ENCODE measurements at places on chromosomes 11 and 22.

GRCh38 chr22:40241200-40241763, 63.6 kb downstream of the TNRC6B start:
- no peak for DNase-seq

DNA sequence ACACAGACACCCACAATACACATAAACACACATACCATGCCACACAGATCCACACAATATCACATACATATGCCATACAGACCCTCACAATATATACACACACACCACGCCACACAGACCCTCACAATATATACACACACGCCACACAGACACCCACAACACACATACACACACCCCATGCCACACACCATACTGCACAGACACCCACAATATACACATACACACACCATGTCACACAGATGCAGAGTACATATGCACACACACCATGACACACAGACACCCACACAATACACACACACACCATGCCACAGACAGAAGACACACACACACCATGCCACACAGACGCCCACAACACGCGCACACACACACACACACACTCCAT, 43.6 kb downstream of the SHISAL1 start:
- DNase-seq = no peak

GRCh38 chr11:33690290-33691065, 10.1 kb downstream of the C11orf91 start:
- no peak for DNase-seq

DNA sequence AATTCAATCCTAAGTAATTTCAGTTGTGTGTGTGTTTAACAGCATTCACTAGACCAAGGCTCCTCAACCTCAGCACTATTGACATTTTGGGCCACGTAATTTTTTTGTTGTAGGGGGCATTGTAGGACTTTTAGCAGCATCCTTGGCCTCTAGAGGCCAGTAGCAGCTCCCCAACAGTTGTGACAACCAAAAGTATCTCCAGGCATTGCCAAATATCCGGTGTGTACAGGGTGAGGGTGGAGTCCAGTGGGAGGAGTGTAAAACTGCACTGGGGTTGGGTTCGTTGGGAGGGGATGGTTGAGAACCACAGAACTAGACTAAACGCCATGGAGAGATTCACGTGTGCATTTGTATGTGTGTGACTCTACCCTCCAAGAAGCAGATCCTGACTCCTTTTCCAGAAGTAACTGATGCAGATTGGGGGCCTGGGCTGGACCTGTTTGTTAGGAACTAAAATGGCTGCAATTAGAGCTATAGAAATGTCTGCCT, 5.9 kb upstream of the PHF21A start:
- no peak for DNase-seq
